Thyroid gland (tissue), 4 donors: ENCODE measurements at places on chromosomes 4 and X.

- DNase-seq = no peak
These were observed 197.2 kb downstream of the GRXCR1 start for GRCh38 chr4:43089730-43090129.

- DNase-seq = no peak
These were observed 6.9 kb downstream of the SHROOM3 start for GRCh38 chr4:76441881-76442280.

- DNase-seq = no peak
These were observed 236.9 kb upstream of the PPARGC1A start for GRCh38 chr4:24126776-24127175.

- DNase-seq = no peak
These were observed 1348.0 kb downstream of the RAPGEF2 start for GRCh38 chr4:160450876-160451275.

GRCh38 chrX:40418813-40419195 lies 162.0 kb upstream of the ATP6AP2 start:
- no peak for DNase-seq

GRCh38 chr4:144402176-144402575 lies 243.8 kb upstream of the HHIP start:
- no peak for DNase-seq

DNA sequence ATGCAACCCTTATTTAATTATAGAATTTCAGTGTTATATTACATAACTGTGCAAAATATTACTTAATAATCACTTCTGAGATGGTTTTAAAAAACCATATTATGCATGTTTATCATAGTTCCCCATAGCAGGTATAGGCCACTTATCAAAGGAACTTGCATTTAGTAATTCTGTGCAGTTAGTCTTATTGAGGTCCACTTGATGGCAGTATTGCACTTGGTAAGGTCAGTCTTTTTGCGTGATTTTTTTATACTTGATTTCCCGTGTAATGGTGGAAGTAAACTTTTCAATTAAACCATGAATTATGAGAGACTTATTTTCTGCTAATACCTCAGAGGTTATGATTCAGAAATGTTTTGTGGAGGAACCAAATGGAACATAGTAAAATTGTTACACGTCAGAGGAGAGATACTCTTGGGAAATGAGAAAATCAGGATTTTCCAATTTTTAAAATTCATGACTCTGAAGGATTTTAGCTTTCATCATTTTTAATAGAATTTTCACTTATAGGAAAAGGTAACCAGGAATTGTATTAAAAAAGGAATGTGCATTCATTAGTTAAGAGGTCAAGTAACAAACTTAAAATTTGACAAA lies 230.0 kb downstream of the CCSER1 start:
- DNase-seq = no peak

DNA sequence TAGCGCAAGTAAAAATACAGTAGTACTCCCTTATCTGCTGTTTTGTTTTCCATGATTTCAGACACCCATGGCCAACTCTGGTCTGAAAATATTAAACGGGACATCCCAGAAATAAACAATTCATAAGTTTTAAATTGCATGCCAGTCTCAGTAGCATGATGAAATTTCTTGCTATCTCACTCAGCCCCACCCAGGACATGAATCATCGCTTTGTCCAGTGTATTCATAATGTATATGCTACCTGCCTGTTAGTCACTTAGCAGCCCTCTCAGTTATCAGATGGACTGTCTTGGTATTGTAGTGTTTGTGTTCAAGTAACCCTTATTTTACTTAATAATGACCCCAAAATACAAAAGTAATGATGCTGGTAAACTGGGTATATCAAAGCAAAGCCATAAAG lies 158.2 kb upstream of the DDIT4L start:
- DNase-seq = no peak

GRCh38 chr4:143643399-143643798 lies 57.1 kb downstream of the FREM3 start:
- DNase-seq = no peak

DNA sequence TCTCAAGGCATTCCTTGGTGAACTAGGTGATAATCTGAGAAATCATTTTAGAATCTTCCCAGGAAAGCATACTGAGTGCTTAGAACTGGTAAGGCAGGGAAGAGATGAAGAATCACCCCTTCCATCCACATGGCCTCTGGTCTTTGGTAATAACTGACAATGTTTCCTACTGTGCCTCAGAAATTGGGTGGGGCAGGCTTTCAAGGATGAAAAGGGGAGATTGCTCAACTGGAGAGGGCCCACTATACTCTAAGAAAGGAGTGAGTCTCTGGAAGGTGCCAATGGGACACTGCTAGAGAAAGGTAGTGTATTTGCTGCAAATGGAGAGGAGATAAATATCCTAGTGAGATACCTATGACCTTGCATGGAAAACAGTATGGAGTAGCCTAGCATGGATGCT lies 135.0 kb upstream of the SCML1 start:
- no peak for DNase-seq

GRCh38 chr4:147842573-147842972 lies 110.7 kb downstream of the ARHGAP10 start:
- DNase-seq = no peak

GRCh38 chr4:159297091-159297490 lies 194.2 kb downstream of the RAPGEF2 start:
- no peak for DNase-seq

DNA sequence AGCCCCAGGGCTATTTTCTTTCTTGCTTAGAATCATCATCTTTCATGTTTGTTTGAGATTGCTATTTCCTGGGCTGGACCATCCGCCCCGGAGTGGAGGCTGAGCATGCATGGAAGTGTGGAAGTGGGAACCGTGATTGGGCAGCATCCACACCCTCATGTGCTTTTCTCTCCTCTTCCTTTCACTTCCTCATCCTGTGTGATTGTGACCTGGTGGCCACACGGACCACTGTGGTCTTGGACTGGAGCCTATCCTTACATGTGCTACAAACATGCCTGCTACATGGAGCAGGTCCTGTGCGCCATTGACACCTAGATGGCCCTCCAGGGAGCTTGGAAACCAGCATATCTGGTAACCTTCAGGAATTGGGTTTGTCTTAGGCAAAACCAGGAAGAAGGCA lies 175.9 kb upstream of the LCORL start:
- DNase-seq = no peak

- no peak for DNase-seq
These were observed 1064.7 kb upstream of the GRIA3 start for GRCh38 chrX:122119361-122119760.

DNA sequence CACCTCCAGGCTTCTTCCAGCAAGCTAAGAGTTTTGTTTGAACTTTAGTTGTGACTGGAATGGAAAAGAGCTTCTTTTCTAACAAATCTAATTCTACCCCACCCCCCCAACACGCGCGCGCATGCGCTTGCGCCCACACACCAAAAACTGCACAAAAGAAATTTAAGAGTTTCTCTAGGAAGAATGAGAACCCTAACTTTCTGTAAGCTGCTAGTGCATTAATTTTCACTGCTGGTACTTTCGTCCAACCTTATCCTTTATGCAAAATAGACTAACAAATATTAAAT lies 9.0 kb upstream of the INTU start:
- peak; percentile 60 for DNase-seq

DNA sequence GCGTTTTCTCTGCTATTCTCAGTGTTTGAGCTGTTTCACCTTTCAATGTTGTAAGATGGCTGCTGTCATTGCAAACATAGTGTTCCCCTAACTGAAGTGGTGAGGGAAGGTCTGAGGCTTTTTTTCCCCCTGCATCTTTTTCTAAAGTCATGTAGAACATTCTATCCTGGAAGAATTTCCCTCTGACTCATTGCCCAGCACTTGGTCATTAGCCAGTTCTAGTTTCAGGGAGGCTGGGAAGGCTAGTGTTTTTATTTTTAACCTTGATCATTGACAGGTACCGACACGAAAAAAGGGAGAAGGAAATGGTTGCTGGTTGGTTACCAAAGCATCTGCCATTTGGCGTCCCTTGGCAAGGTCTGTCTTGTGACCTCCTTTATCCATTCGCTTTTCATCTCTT lies 6.6 kb downstream of the LANCL3 start:
- DNase-seq = peak; percentile 8

DNA sequence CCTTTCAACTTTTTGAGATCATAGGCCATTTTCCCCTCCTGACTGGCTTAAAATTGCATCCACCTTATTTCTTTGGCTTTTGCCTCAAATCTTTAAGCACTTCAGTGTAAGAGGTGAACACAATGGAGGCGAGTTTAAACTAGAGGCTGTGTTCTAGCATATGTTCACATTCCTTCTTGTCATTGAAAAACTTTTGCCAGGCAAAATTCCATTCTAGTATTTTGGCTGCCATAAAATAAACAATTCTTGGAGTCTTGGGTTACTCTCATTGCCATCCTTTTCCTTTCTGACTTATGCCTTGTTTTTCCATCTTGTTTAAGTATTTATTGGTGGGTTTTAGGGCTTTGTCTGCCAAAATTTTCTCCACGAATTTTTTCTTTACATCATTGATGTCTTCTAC lies 137.3 kb upstream of the ANXA10 start:
- DNase-seq = no peak

GRCh38 chrX:103360092-103360491 lies 3.8 kb downstream of the TCEAL9 start:
- DNase-seq = no peak

DNA sequence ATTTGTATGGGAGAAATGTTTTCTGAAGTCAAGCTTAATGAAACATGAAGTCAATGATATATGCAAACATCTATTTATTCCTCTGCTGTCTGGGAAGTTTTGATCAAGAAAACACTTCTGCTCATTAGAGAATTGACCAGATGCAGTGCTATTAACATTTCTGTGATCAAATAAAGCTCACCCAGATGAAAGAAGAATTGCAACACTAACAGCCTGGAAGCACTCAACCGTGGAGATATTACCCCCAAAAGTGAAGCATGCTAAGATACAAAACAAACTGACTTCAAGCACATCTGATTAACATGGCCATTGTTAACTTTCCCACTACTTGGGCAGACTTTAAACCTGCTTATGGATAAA lies 73.7 kb upstream of the GUCY1A1 start:
- no peak for DNase-seq
